ENCODE measurements at places on chromosomes 3 and 15.

DNA sequence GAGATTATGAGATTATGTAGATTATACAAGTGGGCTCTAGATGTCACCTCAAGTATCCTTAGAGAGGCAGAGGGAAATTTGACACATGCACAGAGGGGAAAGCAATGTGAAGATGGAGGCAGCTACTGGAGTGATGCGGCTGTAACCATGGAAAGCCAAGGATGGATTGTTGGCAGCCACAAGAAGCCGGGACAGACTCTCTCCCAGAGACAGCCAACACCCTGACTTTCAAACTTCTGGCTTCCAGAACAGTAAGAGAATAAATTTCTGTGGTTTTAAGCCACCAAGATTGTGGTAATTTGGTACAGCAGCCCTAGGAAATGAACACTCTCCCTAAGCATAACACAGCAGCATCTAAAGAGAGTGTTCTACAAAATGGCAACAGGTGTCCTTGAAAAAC is 34.4 kb upstream of the PRICKLE2 start:
- no peak for DNase-seq

DNA sequence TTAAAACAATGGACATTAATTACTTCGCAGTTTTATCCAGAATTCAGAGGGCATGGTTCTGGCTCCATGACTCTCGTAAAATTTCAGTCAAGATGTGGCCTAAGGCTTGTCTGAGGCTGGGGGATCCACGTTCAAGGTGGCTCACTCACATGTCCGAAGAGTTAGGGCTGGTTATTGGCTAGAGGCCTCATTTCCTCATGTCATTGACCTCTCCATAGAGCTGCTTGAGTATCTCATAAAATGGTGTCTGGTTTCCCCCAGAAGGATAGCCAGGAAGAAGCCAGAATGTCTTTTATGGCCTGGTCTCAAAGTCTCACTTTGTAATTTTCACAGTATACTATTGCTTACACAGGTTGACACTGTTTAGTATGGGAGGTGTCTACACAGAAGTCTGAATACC is 67.3 kb upstream of the DCBLD2 start:
- no peak for DNase-seq

DNA sequence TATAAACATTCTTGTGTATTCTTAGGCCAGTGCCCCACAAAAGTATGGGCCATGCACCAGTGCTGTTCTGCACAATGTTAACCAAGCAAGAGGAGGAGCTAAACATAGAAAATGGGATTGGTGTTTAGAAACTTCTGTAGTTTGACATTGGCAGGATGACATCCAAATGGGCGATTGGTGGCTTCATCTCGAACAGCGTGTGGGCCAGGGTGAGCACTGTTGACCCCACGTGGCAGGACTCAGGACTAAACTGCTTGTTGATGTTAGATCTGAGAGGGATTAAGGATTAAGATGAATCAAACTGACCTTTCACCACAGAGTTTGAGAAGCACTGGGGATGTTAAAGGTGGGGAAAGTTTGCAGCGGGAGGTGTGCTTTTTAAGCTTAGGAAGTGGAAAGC is 31.9 kb downstream of the ZNF710 start:
- DNase-seq, result no peak

- no peak for DNase-seq
Observed at GRCh38 chr3:47007001-47007400, 27.5 kb downstream of the NBEAL2 start.

- DNase-seq, result no peak
Observed at GRCh38 chr15:84598250-84598649, 2.6 kb upstream of the ZSCAN2 start.

DNA sequence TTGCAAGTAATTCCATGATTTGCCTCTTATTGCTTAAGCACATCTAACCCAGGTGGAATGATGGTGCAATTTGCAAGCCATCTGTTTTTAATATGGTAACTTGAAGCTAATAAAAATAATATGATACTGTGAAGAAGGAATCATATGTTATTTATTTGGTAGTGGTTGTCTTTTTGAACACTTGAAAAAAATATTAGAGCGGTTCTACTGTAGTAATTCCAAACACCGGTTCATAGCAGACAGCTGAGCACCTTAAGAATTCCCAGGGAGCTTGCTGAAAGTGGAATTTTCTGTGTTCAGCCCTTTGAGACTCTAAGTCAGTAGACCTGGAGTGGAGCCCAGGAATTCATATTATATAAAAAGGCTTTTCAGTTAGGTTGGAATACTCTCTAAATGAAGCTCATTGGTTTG is 687.4 kb downstream of the EDEM1 start:
- DNase-seq, result no peak

Measured in activated CD4-positive, CD25-positive, alpha-beta regulatory T cell treated with anti-CD3 and anti-CD28 coated beads, Interleukin-2, amount 50 U/mL, for 72 hours (primary cell).